ENCODE measurements at places on chromosomes 5 and 9. TPM values are rescaled to one million over a fixed set of nuclear protein-coding genes. Genes with fewer than 3 reads are reported as not detected.

DNA sequence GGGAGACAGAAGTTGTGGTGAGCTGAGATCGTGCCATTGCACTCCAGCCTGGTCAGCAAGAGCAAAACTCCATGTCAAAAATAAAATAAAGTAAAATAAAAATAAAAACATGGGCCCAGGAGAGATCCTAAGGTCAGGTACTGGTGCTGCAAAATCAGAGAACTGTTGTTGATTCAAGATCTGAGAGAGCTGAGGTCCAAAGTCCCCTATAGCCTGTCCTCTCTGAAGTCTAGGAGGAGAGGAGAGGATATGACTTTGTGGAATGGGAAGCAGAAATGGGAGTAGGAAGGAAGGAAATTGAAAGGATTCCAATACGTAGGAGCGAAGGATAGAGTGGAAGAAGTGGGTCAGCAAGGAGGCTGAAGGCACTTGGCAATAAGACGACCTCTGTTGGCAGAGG lies 4.6 kb upstream of the OR1L4 start:
- DNase-seq: no peak

The ARSI gene
- not detected for total RNA-seq

- DNase-seq: no peak
Measured at GRCh38 chr5:92769978-92770377, 811.0 kb downstream of the NR2F1-AS1 start.

- no peak for DNase-seq
Measured at GRCh38 chr9:111598733-111599091, 735 bp downstream of the PTGR1 start.

DNA sequence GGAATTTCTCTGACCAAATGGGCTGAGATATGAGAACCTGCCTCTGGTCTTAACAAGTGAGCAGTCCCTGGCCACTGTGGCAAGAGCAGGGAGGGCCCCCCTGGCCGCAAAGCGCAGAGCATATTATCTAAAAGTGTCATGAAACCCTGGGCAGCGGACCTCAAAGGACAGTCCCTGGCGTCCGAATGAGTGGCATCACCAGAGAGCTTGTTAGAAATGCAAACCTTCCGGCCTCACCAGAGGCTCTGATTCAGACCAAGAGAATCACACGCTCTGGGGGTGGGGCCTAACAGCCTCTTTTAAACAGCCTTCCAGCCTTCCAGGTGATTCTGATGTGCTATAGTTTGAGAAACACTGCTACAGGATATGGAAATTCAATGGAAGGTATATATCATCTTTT lies 10.9 kb downstream of the PTPN3 start:
- no peak for DNase-seq

- no peak for DNase-seq
Measured at GRCh38 chr5:173056783-173057061, 570 bp downstream of the CREBRF start.

The ACTBL2 gene
- total RNA-seq: not detected

- no peak for DNase-seq
Measured at GRCh38 chr5:147400881-147401280, 109.0 kb downstream of the DPYSL3 start.

DNA sequence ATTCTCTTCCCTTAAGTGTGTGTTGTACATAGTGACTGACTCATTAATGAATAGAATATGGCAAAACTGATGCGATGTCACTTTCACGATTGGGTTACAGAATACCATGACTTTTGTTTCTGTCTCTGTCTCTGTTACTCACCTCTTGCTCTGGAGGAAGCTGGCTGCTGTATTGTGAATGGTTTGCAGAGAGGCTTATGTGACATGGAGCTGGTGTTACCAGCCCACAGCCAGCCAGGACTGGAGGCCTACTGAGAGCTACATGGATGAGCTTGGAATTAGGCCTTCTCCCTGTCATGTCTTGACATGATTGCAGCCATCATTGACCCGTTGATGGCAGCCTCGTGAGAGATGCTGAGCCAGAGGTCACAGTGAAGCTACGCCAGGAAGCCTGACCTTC lies 161.9 kb downstream of the TAF11L14 start:
- no peak for DNase-seq

The CBY3 gene
- total RNA-seq: 0.91 TPM

DNA sequence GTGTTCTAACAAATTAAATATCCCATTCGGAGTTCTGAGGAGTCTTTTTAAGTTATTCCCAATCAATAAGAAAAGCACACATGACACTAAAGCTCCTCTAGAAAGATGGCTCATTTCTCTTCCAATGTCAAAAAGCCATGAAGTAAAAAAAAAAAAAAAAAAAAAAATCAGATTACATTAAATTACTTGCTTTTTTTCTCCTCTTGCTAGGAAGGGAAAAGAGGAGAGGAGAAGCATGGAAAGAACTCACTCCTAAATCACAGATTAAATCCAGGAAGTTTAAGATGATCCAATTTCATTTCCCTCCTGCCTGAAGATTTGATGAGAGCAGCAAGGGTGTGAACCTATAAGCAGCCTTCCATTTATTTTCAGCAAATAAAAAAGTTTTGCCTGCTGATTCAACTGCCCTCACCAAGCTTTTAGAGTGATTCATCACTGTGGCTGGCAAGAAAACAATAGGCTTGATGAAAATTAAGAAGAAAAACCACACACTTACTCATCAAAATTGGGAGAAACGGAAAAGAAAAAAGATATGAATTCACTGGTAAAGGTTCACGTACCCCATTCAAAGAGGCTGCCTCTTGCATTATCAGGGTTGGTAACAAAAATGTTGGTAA lies 19.7 kb downstream of the MYO10 start:
- DNase-seq: no peak

DNA sequence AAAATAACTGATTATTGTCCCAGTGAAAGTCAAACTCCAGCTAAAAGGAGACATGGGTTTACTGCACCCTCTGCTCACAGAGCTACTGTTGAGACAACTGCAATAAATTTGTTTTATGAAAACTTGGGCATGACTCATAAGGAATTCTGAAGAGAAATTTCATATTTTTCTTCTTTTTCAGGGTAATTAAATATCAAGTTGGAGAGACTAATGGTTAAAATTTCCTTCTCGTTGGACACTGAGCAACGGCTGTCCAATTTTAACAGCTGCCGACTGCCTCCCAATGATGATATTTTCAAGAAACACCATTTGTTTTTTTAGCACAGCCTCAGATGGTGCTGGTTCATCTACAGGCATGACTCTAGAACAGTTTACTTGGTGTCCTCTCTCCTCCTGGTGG lies 259.2 kb upstream of the RGMB start:
- DNase-seq: no peak

The SURF4 gene
- 250 TPM for total RNA-seq

The SARDH gene
- total RNA-seq: 2.0 TPM

The SLC36A2 gene
- not detected for total RNA-seq

- no peak for DNase-seq
Measured at GRCh38 chr5:32520972-32521371, 64.4 kb upstream of the SUB1 start.

DNA sequence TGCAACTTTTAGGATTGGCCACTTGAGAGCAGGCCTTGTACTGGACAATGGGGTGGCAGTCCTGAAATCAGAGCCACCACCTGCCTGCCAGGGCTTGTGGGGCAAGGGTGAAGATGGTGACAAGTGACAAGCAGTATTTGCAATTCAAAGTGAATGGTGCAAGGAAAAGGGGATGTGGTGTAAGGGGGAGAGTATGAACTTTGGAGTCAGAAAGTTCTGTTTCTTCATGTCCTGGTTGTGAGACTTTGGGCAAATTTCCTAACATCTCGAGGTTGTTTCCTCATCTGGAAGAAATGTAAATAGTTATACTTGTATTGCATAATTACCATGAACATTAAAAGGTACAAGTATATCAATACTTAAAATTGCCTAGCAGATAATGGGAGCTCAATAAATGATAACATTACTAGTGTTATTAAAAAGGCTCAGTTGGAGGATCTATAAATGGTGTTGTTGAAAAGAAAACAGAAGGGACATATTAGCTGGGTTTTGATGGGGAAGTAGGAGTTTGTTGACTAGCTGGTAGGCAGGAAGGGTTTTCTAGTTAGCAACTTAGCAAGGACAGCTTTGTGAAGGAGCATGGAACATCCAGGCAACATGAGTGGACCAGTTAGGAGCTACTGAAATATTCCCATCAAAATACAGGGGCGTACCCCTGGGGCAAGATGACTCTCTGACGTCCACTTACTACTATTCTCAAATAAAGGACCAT lies 21.3 kb upstream of the MEGF9 start:
- DNase-seq: no peak

The CNTNAP3 gene
- not detected for total RNA-seq

The PSD2 gene
- not detected for total RNA-seq

The HK3 gene
- total RNA-seq: 1.3 TPM

- DNase-seq: no peak
Measured at GRCh38 chr5:1101961-1102713, 9.7 kb downstream of the SLC12A7 start.

DNA sequence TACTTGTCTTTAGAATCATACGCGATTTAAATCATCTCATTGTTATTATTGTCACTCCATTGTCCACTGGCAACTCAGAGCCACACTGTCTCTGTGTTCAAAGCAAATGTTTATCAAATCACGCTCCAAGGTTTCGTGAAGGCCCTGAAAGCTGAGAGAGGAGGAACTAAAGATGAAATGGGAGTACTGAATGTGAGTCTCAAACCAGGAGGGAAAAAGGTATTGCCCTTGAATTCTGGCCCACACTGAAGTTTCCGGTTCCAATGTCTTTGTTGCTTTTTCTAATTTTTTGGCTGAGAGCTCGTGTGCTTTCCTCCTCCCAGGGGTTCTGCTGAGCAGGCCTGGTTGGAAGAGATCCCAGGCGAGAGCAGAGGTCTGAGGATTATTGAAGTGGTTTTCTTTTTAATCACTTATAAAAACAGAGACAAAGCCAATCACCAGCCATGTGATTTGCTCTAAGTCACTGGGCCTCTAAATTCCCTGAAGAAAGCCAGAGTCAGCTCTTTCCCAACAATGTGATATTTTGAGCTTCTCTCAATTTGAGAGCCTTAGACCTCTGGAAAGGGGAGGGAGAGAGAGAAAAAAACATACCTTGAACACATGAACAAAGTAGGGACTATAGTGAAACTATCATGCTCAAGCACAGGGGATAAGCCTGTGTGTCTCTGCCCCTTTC lies 420.8 kb upstream of the GRAMD2B start:
- no peak for DNase-seq

GRCh38 chr5:90093751-90094485 lies 315.6 kb downstream of the CETN3 start:
- DNase-seq: no peak

The TXNDC15 gene
- total RNA-seq: 44.5 TPM

DNA sequence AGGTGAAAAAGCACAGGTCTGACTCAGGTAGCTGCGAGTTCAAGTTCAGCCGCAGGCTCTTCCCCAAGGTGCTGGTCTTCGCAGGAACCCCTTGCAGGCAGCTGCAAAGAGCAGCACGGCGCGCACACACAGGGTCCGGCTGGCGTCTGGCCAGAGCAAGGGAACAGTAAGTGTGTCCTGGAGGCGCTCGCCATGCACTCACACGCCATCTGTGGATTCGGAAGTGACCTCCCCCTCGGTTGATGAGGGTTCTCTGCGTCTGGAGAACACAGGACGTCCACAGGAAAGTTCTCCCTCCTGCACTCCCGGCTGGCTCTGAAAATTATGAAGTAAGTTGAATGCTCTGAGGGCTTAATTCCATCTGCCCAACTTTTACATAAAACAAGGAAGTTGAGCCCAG lies 14.0 kb upstream of the EGFL7 start:
- no peak for DNase-seq

DNA sequence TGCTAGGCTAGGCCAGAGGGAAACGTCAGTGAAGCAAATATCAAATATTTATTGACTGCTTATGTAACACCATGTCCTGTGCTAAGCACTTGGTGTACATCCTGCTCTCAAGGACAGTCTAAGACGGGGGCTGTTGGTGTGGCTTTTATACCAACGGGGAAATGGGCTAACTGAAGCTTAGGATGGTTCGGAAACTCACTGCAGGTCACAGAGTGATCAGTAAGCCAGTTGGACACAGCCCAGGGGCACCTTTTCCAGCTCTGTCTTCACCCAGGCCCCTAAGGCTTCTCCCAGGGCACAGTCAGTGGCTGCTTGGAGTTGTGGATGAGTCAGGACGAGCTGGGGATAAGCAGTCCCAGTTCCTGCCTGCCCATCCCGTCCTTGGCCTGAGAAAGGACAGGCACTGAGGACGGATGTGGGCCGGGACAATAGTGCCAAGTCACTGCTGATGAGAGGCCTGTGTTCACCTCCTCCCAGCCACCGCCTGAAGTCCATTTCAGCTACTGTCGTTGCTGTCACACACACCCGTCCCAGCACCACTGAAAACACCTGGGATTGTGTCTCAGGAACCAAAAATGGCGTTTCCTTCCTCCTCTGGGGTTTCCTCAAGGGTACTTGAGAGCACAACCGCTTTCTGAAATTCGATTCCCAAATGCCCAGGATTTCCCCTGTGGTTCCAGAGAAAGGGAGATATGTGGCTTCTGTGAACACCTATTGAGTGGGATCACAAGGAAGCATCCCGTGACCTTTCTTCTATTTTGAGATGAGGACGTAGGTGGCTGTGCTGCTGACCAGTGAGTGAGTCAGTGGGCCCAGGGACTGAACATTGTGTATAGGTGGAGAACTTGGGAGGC lies 17.5 kb upstream of the SPRY4 start:
- no peak for DNase-seq

- DNase-seq: no peak
Measured at GRCh38 chr5:157214415-157214814, 33.8 kb downstream of the ITK start.

The BASP1 gene
- total RNA-seq: 0.28 TPM

The TRIM52 gene
- 14.1 TPM for total RNA-seq

The GABRA1 gene
- total RNA-seq: not detected

DNA sequence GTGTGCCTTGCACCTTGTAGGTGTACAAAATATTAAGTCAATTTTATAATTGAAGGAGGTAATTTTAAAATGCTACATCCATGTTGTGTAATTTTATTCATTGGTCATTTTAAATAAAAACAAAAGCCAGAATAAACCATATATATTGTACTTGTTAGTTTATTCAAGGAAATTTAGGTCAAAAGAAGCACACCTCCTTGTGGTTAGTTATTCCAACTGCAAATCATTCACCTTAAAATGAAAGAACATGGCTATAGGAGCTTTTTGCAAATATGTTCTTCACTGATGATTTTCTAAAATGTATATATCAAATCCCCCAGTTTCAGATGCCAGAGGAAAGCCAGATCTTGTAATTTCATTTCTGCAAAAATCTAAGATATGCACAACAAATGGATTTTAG lies 5.4 kb upstream of the MOCS2 start:
- DNase-seq: no peak

GRCh38 chr5:133121080-133121479 lies 69.3 kb downstream of the HSPA4 start:
- DNase-seq: no peak

GRCh38 chr9:95139126-95139525 lies 178.4 kb downstream of the FANCC start:
- DNase-seq: no peak

The CDK5RAP2 gene
- total RNA-seq: 56.8 TPM

DNA sequence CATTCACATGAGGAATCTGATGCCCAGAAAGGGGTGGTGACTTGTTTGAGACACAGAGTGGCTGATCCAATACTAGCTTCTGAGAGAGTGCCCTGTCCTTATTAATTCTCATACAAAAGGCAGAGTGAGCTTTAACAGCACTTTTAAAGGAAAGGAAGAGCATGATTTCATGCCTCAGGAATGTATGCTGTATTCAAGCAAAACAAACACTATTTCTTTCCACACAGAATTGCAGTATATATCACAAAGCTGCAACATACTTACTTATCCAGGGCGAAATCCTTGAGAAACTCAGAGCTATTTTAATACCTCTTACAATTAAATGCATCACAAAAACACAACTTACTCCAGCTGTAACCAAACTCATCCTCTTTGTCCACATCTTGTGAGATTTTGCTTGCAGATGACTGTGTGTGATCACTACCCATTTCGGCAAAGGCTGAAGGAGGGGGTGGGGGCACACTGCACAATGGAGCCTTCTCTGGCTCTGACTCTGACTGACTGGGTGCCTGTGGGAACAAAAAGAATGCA lies 139.8 kb downstream of the MPDZ start:
- no peak for DNase-seq

The SPINK6 gene
- not detected for total RNA-seq
